NCI-H2081 treated with DMSO at 0.1 percent for 48 hours (cell line): ENCODE measurements at places on chromosomes 3 and 15.

DNA sequence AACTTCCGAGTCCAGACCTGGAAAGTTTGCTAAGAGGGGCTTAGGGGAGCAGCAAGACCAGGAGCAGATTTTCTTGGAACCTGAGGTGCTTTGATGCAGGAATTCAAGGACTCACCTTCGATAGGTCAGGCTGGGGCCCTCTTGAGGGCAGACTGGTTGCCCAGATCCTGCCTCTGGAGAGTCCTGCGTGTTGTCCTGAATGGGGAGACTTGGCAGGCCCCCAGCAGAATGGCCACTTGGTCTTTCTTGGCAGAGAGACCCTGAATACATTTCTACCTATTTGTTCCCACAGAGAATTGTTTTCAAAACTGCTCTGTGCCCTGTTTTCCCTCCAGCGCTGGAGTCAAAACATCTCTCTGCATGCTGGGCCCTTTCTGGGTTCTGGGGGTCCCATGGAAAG lies 4.2 kb downstream of the KLF13 start:
- DNase-seq = no peak

DNA sequence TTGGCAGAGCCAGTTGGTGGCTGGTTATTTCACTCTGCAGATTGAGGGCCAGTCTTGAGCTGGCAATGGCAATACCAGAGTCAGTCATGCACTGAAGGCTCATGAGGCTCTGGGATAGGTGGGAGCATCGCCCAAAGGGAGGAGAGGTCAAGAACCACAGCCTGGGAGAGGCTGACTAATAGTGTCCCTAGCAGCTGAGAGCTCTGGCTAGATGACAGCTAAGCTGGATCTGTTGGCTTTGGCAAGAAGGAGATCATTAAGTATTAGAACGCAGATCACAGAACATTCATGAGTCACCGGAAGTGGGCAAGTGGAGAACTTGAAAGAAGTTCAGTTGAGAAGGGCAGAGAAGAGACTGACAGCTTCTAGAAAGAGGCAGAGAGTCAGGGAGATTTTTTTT lies 521.1 kb downstream of the NR2F2 start:
- DNase-seq = no peak

DNA sequence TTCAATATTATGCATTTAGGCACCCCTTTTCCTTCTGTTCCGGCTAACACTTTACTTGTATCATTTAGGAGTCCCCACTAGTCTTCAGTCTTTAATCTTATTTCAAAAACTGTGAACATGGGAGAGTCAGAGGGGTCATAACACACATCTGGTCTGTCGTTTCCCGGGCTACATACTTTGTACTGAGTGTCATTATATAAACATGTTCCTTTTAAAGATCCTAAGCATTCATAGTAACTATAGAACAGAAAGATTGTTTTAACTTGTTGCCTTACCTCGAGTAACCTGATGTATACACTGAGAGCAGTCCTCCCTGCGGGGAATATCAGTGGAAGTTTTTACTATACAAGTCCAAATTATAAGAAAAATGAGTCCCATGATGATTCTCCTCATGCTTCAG lies 78.2 kb upstream of the VEPH1 start:
- DNase-seq = no peak

DNA sequence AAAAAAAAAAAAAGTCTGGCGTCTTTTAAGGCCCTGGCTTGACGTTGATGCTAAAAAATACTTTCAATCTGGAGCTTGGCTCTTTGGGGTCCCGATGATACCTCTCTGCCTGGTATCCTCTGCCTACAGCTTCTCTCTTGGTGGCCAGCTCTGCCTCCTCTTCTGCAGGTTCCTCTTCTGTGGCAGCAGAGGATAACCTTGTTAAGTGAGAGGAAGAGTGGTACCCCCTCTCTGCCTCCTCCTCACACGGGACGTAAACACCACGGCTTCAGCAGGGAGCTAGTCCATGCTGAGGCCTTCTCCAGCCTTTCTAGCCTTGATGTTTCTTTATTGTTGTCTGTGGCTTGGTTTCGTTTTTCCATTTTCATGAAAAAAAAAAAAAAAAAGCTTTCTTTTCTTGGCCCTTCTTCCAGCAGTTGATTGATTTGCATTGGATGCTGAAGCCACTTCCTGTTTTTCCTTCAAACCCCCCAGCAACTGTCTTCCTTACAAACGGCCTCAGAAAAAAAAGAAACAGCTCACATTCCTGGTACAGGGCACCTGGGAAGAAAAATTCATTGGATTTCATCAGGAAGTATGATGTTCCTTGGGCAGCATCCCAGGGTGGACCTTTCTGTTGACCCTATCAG lies 59.7 kb downstream of the RORA start:
- DNase-seq = no peak

- DNase-seq = no peak
Observed at GRCh38 chr3:151112731-151113130, 27.3 kb downstream of the MED12L start.

DNA sequence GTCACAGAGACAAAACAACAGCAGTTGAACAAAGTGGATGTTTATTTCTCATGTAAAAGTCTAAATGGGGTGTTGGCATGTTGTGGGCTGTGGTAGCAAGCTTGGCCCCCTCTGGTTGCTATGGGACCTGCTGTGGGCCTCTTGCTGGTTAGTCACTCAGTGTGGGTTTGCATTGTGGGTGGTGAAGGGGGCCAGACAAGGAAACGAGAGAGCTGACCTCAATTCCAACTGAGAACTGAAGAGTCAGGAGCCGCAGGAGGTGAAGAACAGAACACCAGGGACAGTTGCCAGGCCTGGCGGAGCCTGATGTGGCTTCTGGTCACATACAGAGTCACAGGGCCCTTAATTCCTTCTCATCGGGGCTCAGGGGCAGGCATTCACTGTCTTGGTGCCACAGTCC lies 1.9 kb upstream of the ADPGK start:
- no peak for DNase-seq

DNA sequence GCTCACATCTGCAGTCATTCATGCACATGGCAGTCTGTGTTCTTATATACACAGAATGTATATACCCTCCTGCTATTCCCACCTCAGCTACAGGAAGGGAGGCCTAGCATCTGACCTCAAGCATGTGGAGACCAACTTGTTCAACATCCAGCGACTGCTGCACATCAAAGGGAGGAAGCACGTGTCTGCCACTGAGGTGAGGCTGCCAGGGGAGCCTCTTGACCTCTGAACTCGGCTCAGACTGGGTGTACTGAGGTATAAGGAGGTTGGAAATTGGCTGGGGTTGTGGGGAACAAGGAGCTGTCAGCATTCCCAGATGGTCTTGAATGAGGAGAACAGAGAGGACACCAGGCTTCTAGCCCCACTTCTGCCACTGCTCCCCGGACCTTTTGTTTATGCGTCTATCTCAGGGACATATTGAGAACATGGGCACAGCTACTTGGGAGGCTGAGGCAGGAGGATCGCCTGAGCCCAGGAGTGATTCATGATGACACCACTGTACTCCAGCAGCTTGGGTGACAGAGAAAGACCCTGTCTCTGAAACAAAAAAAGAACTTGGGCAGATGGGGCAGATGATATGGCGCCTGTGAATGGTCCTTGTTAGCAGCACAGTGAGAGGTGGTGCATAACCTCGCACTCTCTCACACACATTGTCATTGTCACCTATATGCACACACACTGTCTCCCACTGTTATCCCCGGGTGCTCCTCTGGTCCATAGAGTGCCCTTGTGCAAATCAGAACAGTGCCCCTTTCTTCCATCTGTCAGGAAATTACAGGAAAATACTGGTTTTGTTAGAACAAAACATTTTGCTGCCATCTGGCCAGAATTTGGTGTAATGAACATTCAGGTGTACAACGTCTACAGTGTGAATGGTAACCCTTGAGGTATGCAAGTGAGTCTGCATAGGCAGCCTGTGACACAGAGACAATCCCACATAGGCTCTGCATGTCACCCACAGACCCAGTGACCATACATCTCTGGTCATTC lies 5.4 kb downstream of the VILL start:
- no peak for DNase-seq

DNA sequence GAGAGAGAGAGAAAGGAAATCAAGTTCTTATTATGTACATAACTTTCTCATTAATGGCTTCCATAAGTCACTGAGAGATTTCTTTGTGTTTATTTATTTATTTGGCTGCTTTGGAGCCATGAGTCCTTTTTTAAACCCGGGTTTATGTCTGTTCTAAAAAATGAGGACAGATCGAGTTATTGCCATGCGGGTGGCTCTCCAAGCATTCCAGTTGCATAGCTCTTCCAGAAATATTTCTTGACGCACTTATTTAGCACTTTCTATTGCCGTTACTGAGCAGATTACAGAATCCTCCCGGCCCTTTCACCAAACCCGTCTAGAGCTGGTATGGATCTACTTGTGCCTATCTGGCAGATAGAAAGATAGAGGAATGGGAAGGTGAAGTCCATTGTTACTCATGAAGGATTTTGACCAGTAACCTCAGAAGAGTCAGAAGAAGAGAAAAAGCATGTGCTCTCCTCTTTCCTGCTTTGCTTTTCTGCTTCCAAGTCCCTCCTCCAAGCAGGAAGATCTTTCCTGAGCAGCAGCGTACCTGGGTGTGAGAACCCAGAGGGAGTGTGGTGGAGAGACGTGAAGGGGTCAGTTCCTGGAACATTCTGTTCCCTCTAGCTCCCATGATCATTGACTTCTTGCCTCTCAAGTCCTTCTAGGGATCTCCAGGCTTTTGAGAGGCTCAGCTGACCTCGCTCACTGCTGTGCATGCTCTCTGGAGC lies 112.8 kb downstream of the LPP start:
- DNase-seq = no peak

DNA sequence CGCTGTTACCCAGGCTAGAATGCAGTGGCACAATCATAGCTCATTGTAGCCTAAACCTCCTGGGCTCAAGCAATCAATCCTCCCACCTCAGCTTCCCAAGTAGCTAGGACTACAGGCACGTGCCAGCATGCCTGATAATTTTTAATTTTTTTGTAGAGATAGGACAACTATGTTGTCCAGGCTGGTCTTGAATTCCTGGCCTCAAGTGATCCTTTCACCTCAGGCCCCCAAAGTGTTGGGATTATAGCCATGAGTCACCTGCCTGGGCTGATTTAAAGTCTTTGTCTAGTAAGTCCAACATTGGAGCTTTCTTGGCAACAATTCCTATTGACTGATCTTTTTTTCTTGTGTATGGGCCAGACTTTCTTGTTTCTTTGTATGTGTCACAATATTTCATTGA lies 28.1 kb downstream of the SPINK8 start:
- no peak for DNase-seq

- DNase-seq = no peak
Observed at GRCh38 chr3:9613056-9613748, 36.1 kb upstream of the MTMR14 start.
